ENCODE measurements at places on chromosomes 6 and 20.

- DNase-seq = no peak
Observed at GRCh38 chr6:54074578-54075195, 36.6 kb upstream of the MLIP start.

DNA sequence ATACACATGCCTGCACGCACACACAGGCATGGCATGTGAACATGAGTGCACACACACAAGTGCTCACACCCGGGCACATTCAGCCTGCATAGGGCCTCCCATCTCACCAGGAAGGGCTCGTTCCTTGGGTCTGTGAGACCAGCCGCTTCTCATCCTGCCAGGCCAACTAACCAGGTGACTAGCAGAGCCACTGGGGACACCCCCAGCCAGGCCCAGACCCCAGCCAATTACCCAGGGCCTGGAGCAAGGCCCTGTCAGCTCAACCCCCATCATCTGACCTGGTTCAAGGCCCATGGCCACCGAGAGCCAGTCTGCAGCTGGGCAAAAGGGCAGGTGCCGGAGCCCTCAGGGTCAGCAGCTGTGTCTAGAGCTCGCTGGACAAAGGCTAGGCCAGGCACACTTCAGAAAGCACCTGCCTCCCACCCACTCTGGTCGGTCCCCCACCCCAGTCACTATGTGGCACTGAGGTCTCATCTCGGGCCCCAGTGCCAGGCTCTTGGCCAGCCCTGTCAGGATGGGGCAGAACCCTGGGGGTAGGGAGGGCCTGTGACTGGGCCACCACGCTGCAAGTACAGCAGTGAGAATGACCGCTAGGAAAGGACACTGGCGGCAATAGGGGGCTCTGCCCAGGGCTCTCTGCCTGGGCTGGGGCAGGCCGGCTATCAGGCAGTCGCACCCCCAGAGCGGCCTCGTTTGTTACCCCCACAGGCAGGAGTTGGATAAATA, 26.8 kb upstream of the MRGBP start:
- no peak for DNase-seq

DNA sequence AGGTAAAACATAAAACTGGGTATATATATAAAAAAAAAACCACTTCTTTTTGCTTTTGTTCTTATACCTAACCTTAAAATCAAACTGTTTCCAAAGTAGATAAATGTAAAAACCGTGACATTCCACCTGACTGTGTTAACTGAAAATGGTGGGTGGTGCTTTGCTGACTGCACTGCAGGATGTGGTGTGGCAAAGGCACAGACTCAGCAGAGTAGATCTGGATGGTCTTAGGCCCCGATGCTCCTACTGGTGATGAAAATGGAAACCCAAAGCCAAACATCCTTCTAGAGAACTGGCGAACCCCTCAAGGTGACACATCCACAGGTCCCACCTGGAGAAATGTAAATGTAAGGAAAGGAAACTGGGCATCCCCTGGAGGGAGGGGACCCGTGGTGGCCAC, 8.9 kb downstream of the TGIF2 start:
- DNase-seq = no peak

DNA sequence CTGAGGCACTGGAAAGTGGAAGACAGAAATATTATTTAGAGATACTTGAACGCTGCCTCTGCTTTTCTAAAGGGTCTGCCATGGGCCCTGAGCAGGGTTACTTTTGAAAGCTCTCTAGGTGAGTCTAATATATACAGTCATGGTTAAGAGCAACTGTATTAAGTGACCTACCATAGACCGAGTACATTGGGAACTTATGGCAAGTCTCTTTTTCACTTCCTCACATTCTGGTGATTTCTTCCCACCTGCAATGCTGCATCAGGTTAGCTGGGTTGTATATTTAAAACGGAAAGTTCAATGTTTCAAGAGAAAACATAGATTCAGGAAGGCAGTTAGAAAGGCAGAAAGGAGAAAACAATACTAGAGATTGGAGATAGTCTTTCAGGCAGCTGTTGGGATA, 154.7 kb downstream of the PHF3 start:
- DNase-seq = no peak

DNA sequence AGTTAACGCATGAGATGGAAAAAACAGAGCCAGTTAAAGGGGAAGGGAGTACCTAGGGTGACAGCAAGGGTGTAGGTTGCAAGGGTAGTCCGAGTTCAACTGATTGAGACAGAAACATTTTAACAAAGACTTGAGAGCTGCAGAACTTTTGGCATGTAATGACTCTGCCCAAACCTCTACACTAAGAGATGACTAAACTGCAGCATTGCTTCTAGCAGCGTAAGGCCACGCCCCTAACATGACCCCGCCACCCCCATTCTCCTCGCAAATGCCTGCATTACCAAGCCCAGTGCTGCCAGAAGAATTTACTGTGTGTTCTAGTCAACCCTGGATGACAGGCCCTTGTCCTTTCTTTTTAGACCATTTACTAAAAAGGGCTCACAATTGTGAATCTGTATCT, 6.3 kb upstream of the HINT3 start:
- no peak for DNase-seq

GRCh38 chr20:6040958-6041807, 12.7 kb downstream of the LRRN4 start:
- no peak for DNase-seq

GRCh38 chr6:156683821-156684220, 93.4 kb upstream of the ARID1B start:
- no peak for DNase-seq

DNA sequence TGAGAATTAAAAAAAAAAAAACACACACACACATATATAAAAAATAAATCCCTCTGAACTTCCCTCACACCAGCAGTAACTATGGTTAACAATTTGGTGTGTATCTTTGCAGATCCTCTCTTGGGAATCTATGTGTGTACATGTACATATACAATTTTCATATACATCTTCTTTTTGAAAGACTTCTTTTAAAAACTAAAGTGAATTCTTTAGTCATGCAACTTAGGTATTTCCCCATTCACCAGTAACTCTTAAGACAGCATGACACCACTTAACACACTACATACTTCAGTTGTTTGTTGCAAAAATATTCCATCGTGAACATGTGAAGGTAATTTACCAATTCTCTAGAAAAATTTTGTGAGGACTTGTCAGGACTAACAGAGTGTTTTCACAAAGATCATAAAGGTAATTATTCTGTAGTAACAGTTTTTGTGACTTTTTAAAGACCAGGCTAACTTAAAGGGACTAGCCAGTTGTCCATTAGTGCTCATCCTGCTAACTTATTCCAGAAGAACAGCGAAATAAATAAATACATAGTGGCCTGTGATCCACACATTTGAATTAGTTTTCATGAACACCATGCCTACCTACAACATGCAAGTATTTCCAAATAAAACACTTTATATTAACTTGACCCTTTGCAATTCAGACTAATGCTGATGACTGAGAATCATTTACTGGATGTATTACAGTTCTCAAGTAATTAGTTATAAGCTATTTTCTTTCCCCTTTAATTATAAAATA, 12.1 kb downstream of the RBM39 start:
- no peak for DNase-seq

DNA sequence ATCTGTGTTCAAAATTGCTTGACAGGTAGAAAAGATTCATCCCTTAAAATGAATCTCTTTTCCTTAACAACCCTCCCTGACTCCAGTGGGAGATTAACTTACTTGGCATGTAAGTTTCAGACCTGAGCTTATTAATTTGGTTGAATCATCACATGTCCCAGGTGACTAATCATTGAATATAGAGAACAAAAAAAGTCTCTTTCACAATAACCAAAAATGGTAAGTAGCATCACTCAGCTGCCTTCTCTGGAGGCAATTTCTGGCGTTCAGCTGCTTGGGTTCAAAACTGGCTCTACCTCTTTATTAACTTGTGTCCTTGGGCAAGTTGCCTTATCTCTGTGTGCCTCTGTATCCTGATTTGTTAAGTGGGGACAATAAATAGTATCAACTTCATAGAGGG, 2.9 kb downstream of the C6orf141 start:
- DNase-seq = no peak

GRCh38 chr6:141261016-141261671, 871.6 kb upstream of the GJE1 start:
- no peak for DNase-seq

DNA sequence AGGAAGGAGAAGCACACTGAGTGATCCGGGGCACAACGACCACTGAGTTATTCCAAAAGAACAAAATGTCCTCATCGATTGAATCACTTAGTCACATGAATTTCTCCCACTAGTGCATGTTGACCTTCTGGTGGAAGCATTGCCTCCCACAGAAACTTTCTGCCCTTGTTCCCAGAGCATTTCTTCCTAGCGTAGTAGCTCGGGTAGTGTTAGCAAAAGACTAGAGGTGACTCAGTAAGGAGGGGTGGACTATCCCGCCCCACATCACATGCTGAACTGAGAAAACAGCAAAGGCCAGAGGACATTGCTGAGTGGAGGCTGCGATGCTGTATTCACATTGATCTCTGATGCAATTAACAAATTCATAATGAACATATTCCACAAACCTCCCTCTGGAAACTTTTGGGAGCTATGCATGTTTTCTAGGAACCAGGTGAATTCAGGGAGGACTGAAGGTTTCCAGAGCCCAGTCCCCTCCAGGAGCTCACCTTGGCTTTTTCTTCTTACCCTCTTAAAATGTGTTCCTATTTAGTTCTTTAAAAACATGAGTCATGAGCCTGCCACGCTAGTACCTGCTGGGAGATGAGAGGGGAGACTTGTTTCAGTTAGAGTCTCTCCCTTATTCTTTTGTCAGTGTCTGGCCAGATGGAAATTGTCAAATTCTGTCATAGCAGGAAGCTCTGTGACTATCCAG, 507.9 kb downstream of the CDH26 start:
- no peak for DNase-seq

- no peak for DNase-seq
Observed at GRCh38 chr6:142935553-142936517, 9.1 kb downstream of the HIVEP2 start.

DNA sequence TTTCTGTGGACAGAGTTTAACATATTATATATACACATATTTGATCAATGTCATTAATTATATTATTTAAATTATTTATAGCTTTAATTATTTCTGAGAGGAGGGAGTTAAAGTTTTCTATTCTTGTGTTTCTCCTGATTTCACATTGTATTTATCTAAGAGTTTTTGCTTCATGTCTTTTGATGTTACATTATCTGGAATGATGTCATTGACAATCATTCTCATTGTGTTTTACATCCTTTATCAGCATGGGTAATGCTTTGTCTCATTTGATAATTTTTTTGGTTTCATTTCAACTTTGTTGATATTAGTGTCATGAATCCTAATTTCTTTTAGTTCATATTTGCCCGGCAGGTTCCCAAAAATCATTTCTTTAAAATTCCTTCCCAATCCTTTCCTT, 56.7 kb upstream of the TOX2 start:
- no peak for DNase-seq

- DNase-seq = peak; percentile 11
Observed at GRCh38 chr6:43962458-43962857, 164.8 kb downstream of the MRPL14 start.

- no peak for DNase-seq
Observed at GRCh38 chr6:41049521-41049920, 3.5 kb upstream of the APOBEC2 start.

- no peak for DNase-seq
Observed at GRCh38 chr6:116060572-116061283, at the start of gene FRK. FRK (minus strand) TSS chr6:116060891; CDS start chr6:116060311, 580 bp downstream.

- no peak for DNase-seq
Observed at GRCh38 chr6:85537055-85537494, 56.6 kb downstream of the SNX14 start.

DNA sequence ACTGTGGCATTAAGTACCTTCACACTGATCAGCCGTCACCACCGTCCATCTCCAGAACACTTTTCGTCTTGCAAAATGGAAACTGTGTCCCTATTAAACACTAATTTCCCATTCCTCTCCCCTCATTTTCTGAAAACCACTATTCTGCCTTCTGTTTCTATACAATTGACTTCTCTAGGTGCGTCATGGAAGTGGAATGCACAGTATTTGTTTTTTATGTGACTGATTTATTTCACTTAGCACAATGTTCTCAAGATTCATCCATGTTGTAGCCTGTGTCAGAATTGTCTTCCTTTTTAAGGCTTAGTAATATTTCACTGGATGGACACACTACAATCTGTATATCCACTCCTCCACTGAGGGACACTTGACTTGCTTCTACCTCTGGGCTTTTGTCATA, 53.8 kb upstream of the PDE10A start:
- no peak for DNase-seq

DNA sequence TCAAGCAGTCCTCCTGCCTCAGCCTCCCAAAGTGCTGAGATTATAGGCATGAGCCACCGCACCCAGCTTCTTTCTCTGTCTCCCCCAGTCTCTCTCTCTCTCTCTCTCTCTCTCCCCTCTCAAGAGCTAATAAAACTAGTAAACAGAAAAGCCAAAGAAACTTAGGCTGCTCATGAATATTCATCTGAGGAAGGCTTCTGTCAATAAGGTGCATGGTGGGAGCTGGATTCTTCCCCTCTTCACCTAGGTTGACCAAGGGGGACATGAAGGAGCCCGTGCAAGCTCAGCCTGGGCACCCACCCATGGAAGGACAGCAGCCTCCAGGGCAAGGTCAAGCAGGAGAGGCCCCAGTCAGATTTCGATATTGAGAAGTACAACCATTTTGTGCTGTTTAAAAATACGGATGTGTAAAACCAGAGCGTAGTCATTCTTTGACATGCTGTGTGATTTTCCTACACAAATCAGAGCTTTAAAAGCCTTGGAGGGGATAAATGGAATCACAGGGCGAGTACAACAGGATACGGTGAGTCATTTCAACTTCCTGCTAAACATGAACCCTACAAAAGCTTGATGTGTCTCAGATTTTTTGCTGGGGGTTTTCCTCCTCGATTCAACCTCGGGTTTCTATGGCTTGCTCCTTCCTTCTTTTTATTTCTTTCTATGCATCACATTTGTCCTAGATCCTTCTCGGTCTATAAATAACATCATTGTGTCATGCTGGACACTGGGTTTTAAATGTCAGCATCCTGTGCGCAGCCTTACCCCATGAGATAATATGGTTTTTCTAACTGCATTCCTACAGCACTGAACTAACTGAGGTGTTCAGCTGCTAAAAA, 368.9 kb upstream of the JARID2 start:
- no peak for DNase-seq

DNA sequence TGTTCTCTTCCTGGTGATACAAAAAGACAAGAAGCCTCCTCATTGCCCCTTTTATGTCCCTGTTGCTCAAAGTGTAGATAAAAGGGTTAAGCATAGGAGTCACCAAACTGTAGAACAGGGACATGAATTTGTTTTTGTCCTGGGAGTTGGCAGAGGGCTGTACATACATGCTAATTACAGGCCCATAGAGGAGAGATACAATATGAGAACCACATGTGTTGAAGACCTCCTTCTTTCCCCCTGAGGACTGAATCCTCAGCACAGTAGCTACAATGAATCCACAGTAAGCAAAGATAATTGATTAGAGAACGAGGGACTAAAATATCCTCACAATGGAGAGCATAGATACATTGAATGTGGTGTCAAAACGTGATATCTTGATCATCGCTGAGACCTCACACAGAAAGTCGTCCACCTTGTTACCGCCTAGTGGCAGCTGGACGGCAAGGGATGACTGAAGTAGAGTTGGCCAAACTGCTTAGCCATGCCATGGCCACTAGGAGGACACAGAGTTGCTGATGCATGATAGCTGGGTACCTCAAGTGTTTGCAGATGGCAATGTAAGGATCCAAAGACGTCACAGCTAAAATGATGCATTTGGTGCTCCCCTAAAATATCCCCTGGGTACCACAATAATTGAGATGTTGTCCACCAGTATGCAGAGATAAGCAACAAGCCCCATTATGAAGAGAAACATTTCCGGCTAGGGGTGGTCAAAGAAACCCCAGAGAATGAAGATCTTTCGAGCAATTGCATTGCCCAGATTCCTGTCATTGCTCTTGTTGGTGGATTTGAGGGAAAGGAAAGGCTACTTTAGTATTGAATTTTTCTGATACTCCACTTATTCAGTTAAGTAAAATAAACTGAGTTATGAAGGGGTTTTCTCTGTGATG, 15.0 kb downstream of the OR2B3 start:
- no peak for DNase-seq

Data from mesenteric fat pad (tissue), 1 donor.